Left cardiac atrium (tissue), 4 donors: ENCODE measurements at places on chromosomes 5 and 9. TPM values are rescaled to one million over a fixed set of nuclear protein-coding genes. Genes with fewer than 3 reads are reported as not detected.

Gene AK8
- total RNA-seq: 0.32 TPM

Gene RASGEF1C
- total RNA-seq: 0.65 TPM

Gene LOX
- 25.2 TPM for total RNA-seq

Gene PDE8B
- 20.8 TPM for total RNA-seq

Gene GTF3C4
- total RNA-seq: 9.2 TPM

Gene ST8SIA4
- total RNA-seq: 4.9 TPM

Gene PCDHGA6
- total RNA-seq: 3.7 TPM
